ENCODE measurements at places on chromosomes 2 and 18.

- no peak for DNase-seq
Measured at GRCh38 chr2:130807659-130808385, 28.9 kb upstream of the ARHGEF4 start.

- no peak for DNase-seq
Measured at GRCh38 chr18:36811430-36811829, 17.4 kb downstream of the TPGS2 start.

DNA sequence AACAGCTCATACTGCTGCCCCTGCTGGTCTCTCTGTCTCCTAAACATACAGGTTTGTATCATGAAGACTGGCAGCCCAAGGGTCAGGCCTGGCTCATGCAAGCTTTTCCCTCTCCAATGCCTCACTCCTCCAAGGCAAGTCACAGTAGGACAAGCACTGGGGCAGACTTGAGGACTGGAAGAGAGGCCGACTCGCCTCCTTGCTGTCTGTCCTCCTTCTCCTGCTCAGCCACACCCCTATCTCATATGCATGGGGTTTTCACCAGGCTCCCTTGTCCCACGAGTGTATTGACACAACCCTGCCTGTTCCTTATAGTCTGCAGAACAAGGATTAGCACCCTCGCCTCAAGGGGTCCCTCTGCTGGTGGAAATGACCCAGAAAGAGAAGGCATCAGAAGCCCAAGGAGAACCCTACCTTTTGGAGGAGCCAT lies 223.7 kb downstream of the SOX11 start:
- no peak for DNase-seq

GRCh38 chr18:47560723-47561715 lies 309.6 kb upstream of the SKOR2 start:
- no peak for DNase-seq

- DNase-seq: no peak
Measured at GRCh38 chr2:224563537-224563936, 21.6 kb downstream of the CUL3 start.

DNA sequence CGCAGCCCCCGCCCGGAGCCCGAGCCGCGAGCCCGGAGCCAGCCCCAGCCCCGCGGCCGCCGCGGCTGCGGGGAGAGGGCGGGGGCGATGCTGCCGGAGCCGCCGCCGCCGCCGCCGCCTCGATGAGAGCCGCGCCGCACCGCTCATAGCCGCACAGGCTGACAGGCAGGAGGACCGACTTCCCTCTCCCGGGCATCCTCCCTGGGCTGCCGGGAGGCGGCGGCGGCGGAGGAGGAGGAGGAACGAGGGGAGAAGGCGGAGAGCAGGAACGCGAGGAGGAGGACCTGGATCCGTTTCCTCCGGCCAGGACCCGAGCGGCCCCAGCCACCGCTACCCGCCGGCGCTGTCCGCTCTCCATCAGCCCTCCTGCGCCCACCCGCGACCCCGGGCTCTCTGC lies 370 bp downstream of the KLHL29 start:
- DNase-seq: no peak

DNA sequence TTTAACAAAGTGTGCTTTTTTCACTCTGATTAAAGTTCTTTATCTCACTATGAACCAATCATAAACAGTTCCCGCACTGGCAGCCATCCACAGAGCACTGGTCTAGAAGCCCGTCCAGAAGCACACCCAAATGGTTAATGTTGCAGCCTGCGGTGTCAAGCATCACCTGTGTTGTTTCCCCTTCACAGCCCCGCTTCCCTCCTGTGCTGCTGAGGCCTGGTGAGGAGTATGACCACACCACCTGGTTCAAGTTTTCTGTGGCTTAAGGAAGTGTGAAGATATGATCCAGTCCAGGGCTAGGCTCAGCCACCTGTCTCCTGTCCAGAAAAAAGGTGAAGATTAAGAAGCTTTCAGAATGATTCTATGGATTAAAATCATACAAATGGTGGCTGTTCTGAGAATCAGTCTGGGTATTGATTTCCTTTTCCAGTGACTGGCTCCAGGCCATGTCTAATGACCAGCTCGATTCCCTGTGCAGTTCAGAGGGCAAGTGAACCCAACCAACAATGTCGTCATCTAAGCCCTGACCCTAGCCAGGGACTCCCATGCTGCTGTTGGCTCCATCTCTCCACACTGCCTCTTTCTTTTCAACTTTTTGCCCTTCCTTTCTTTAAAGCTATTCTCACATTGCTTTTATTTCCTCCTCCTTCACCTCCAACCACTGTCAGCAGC lies 17.7 kb downstream of the SRSF7 start:
- no peak for DNase-seq

GRCh38 chr2:86186431-86186830 lies 8.8 kb downstream of the IMMT start:
- DNase-seq: no peak

GRCh38 chr18:56109757-56110156 lies 521.8 kb upstream of the TCF4 start:
- DNase-seq: no peak

GRCh38 chr18:57081899-57082298 lies 65.0 kb upstream of the BOD1L2 start:
- DNase-seq: no peak

- no peak for DNase-seq
Measured at GRCh38 chr2:146981921-146982320, 862.9 kb upstream of the ACVR2A start.

DNA sequence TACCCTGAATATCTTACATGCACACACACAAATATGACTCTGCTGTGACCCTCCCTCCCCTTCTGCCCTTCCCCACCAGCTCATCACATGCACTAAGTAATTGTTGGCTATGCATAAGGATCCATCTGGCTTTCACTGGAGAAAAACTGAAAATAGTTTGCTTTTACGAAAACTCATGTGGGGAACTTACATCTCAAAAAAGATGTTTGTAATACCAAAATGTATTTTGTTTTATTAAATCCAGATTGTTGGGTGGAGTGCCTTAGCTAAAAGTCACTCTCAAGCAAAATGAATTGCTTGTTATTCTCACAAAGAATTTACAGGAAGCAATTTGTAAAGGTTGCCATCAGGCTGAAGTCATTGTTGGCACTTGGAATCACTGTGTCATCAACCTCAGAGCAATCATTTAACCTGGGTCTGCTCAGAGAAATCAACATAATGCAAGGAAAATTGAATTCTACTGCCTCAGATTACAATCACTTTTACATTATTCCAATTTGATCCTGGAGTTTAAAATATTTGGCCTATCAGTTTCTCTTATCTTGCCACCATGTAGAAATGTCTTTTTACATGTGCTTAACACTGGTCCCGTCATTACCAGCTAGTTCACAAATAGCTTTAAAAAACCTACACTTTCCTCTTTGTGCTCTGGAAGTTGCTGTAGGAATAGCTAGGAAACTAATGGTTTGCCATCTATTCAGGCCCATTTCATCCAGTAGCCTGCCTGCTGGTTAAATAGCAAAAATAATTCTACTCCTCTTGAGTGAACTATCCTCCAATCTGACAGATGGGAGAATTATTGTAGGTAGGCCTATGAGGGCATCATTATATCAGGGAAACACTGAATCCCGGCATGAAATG lies 90.3 kb upstream of the TMEM17 start:
- DNase-seq: no peak

DNA sequence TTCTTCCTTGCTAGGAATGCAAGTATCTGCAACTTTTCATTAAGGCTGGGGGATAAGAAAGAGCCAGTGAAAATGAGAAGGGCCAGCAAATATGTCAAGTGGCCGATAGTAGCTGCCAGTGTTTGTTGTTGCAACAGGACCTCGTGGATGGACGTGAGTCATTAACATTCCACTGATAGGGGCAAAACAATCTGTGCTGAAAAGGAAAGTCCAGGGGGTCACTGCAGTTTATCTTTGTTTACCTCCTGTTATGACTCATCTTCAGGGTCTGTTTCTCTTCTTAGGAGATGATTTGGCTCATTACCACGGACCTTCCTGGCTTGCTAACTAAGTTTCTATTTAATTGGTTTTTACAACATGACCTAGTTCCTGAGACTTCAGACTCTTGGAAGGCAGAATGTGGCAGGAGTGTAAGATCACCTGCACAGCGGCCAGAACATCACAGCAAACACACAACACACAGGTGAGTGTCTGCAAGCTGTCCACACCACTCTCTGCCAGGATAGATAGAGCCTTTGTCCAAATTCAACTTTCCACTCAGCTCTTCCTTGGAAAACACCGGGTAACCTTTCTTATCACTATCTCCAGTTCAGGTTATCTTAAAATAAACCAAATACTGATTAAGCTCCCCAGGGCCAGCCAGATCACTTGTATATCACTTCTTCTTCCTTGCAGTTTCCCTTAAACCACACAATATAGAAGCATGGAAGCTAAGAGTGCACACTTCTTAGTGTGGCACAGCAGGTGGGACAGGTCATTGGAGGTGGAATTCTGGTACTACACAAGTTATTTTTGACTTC lies 157.5 kb upstream of the LMAN1 start:
- no peak for DNase-seq

- DNase-seq: no peak
Measured at GRCh38 chr2:17821535-17822444, 5.5 kb downstream of the MSGN1 start.

DNA sequence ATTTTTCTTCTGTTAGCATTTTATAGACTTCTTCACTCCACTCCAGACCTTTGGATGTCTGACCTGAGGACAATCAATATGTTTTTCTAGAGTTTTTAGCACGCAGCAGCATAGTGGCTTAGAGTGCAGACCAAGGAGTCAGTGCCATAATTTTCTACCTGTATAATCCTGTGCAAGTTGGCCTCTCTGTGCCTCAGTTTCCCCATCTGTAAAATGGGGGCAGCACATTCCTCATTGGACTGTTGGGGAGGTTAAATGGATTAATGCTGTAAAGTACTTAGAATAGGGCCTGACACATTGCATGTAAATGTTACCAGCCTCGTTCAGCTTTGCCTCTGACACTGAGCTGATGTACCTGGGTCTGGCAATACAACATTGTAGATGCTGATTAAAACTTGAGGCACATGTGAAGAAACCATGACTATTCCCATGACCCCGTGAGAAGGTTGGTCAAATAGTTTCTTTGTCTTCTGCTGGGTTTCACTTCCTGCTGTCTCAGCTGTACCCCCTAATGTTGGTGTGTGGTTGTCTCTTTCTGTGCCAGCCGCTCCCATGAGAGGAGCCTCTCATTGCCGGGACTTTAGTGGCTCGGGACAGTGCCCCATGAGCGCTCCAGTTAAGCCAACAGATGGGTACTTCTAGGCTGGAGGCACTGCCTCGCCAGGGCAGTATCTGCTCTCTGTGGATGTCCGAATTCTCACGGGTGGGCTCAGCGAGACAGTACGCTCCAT lies 125.3 kb downstream of the SH3RF3 start:
- no peak for DNase-seq

GRCh38 chr2:70645733-70646419 lies 92.2 kb upstream of the TGFA start:
- no peak for DNase-seq

- no peak for DNase-seq
Measured at GRCh38 chr2:17558053-17558452, 17.6 kb downstream of the VSNL1 start.

DNA sequence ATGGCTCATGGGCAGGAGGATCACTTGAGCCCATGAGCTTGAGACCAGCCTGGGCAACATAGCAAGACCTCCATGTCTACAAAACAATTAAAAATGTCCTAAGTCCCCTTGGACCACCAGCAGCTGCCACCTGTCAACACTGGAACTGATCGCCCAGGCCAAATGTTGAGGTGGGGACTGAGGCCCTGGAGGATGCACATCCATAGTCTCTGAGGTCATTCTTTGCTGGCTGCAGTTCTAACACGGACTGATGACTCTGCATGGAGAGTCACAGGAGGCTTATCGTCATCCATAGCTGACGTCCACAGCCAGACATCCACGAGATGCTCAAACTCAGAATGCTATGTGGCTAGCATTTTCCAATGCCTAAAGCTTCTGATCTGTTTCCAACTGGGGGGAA lies 151.3 kb downstream of the BCL2 start:
- DNase-seq: no peak

- DNase-seq: no peak
Measured at GRCh38 chr18:76980663-76981395, 151.8 kb downstream of the MBP start.

- no peak for DNase-seq
Measured at GRCh38 chr18:3321133-3321812, 59.3 kb downstream of the MYL12B start.

DNA sequence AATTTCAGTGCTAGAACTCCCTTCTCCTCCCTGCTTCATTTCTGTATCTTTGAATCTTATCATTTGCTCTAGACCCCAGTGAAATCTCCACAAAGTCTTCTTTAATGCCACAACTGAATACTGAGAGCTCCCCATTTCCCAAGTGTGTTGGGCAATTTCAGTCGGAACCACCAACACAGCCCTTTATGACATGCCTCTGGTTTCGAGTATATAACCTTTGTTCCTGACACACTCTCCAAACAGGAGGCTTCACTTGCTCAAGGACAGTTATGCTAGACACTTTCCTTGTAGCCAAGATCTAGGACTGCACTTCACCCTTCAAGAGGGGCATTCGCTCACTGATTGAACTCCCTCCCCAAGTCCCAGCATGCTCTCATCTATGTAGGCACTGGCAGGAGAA lies 18.6 kb upstream of the TTR start:
- DNase-seq: no peak

- DNase-seq: no peak
Measured at GRCh38 chr2:39871291-39871761, 92.3 kb upstream of the THUMPD2 start.

DNA sequence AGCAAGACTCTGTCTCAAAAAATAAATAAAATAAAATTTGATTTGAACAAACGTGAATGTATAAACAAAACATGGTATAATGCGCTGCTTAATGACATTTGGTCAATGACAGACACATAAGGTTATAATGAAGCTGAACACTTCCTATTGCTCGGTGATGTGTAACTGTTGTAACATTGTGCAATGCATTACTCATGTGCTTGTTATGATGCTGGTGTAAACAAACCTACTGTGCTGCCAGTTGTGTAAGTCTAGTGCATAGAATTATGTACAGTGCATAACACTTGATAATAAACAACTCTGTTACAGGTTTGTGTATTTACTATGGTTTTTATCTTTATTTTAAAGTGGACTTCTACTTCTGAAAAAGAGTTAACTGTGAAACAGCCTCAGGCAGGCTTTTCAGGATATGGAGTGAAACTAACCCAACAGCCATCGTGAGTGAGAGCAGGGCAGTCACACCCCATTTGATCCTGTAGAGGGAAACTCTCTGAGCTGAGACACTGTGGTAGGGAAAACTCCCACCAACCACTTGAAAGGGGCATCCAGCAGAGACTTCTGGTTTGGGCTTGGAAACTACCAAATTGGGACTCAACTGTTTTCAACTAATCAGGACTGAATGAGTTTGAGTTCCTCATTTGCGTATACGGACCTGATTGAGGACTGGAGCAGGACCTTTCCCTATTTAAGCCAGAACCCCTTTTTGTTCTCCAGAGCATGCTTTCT lies 8.7 kb upstream of the RPRD1A start:
- no peak for DNase-seq
